ENCODE measurements at places on chromosomes 5 and 9.

- no peak for DNase-seq
These were observed 128.5 kb upstream of the STC2 start for GRCh38 chr5:173456751-173457171.

DNA sequence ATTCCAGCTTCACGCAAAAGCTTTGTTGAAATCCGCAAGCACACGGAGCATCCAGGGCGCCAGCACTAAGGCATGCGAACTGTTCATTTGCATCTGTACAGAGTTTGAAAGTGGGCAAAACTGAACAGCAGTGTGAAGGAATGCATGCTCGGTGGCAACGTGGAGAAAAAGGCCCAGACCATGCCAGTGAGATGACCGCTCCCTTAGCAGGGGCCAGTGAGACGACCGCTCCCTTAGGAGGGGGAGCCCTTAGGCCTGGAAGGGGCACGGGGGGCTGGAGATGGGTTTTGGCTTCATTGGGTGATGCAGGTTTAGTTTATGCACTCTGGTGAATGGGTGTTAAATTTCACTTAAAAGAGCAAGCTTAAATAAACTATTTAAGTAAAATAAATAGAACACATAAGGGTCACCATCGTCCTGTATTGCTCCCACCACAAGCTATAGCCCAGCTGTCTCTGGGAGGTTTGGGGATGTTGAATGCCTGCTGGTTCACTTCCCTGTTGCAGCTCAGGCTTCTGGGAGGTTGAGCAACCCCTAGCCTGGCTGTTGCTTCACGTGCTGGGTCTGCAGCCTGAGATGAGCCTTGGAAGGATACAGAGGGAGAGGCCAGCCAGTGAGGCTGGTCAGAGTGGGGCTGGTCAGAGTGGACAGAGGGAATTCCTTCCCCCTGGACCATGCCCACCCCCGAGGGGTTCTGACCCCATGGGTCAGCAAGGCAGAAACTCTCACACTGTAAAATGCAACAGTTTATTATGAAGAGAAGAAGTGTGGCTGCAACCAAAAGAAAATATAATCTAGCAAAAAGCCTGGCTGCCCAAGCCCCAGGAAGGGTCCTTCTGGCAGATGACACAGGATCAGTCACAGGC lies 4.6 kb upstream of the FCN1 start:
- no peak for DNase-seq

DNA sequence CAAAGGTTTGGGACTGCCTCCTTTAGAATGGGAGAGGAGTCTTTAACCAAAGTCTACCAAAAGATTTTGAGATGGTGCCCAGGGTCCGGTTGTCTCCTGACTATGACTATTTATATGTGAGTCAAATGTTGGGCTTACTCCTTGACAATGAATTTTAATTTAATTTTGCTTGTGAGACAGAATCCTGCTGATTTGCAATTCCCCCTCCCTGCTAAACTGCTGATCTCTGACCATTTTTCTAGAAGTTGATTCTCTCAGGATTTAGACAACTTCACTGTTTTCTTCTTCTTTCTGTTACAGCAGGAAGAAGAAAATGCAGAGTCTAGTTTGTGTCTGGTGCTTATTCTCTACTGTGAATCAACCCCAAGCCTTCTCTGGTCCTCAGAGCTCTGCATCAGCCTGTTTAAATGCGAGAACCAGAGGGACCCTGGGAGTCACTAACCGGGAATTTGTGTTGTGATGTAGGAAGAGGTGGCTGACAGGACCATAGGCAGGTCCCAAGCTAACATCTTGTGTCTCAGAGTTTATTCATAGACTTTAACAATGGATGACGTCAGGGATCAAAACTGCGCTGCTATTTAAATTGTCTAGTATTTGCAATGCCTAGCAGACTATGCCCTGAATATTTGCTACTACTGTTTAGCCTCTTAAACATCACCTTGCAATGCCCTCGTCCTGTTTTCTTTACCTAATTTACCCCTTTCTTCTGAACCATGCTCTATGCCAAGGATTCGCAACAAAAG lies 124.0 kb upstream of the TAF11L2 start:
- DNase-seq = no peak

DNA sequence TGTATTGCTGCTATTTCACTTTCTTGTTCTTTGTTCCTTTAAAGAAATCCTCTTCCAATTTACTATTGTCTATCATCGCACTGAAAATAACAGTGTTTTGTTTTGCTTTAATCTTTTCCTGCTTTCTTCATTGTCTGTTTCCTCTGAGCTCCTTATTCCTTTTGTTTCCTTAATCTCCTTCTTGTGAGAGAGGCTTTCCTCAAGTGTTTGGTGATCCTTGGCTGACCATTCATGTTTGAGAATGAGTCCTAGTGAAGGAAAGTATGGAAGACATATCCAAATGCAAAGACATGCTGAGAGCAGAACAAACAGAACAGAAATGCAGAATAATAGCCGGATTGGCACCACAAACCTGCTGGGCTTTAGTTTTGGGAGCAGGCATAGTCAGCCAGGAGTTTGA lies 42.0 kb upstream of the ENTREP1 start:
- no peak for DNase-seq

DNA sequence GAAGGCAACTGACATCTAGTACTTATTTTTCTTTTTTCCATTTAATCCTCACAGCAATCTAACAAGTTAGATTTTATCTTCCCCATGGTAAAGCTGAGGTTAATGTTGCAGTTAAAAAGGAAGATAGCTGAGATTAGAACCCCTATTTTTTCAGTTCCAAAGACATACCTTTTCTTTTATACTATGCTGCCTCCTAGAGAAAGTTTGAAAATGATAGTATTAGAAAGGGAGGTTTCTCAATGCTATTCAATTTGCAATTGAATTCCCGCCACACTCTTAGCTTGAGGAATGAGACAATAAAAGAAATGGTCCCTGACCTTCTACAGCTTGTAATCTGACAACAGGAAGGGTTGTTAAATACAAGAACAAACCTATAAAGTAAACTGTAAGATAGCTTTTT lies 195.9 kb upstream of the TRIM32 start:
- no peak for DNase-seq

DNA sequence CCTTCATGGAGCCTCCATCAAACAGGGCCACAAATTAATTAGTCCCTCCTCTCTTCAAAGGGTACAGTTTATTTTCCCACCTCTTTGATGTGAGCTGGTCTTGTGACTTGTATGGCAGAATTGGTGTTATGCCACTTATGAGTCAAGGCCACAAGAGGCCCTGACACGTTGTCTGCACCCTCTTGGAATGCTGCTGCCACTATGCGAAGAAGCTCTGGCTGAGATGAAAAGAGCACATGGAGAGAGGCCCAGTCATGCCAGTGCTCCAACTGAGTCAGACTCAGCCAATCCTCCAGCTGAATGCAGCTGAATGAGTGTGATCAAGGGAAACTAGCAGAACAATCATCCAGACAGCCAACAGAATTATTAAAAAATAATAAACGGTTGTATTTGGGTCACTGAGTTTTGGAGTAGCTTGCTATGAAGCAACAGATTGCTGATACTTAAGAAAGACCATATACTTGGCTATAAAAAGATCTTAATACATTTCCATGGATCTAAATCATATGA lies 128.3 kb downstream of the MARCHF11 start:
- DNase-seq = no peak

DNA sequence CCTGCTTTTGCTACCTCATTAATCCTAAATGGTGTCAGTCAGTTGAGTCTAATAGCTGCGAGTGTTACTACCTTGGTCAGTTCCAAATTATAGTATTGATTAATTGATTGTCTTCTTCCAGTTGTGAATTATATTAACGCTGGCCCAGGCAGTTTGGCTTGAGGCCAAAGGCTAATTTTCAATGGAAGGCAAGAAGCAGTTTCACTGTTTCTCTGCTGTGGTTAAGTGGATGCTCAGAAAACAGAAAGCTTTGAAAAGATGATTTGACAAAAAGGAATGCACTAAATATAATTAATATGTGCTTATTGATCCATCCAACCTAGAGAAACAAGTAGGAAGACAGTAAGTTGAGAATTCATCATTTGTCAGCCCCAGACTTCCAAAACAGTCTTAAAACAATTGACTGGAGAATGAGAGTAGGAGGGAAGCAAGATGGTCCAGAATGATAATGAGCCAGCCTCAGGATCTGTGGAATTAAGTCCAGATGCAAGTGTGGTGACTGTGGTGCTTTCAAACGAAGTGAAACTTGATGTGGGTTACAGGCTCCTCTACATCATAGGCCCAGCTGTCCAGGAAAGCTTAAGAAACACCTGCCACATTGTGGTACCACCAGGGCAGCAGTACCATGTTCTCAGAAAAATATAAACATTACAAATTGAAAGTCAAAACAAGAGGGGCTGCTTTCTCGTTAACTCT lies 1371.0 kb upstream of the DMAC1 start:
- DNase-seq = no peak

DNA sequence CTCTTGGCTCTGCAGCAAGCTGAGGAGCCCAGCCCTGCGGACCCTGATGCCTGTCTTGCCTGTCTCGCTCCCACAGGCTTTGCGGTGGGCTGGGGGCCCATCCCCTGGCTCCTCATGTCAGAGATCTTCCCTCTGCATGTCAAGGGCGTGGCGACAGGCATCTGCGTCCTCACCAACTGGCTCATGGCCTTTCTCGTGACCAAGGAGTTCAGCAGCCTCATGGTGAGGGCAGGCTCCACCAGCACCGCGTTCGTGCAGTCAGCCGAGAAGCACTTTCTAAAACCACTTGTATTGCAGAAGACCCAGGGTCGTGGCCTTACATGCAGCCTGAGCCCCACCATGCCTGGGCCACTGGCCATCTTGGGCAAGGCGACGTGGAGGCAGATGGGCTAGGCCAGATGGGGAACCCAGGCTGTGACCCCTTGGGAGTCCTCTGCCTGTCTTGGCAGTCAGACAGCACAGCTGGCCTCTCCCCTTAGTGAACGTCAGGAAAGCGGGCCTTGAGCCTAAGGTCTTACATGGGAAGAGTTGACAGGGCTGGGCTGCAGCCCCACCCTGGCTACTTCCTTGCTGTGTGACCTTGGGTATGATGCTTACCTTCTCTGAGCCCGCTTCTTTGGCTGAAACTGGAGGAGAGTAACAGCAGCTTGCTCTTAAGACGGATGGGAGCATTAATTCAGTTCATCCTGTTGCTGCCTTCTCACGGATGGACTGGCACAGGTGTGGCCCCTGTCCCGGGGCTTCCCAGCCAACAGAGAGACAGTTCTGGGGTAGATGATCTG lies 8.6 kb downstream of the SLC2A8 start:
- DNase-seq = no peak

DNA sequence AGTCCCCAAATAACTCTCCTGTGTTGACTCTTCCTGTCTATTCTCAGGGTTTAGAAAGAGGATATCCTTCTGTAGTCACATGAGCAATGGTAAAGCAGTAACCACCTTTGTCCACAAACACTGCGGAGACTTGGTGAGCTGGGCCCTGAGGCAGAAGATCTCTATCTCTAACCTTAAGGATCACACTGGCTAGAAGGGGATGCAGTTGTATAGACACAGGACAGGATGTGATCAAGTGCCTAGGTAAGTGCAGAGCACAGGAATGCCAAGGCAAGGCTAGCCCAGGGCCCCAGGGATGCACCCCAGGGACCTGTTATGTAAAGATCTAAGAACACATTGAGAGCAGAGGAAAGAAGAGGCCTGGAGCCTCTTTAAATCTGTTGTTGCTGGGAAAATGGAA lies 610.5 kb downstream of the IRX1 start:
- DNase-seq = no peak

DNA sequence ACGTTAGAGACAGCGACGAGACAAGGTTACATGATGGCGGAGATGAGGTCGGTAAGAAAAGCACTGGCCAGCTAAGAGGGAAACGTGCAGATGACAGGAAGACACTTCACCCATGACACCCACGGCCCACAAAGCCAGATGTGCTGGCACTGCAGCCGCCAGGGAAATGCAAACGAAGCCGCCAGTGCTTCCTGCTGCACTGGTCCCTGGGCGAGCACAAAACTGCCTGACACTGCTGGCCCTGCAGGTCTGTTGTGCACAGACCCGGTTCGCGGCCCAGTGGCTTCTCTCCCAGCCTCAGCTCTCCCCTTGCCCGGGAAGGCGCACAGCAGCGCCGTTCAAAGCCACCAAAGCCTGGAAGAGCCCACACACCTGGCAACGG lies 20.3 kb downstream of the QSOX2 start:
- no peak for DNase-seq

DNA sequence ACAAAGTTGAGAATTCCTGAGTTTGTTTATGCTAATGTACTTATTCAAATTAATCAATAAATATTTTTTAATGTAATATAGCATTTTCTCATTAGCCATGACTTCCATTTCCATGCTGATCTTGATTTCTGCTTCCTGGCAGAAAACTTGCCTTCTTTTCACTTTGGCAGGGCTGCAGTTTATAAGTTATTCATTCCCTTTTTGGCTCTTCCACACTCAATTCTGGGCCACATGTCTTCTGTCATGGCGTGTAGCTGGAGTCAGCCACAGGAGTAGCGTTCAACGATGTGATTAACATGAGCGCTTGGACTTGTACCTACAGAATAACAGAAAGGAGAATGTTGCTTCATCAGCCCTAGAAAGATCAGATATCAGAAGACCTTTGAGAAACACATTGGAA lies 172.9 kb downstream of the CFAP90 start:
- no peak for DNase-seq

DNA sequence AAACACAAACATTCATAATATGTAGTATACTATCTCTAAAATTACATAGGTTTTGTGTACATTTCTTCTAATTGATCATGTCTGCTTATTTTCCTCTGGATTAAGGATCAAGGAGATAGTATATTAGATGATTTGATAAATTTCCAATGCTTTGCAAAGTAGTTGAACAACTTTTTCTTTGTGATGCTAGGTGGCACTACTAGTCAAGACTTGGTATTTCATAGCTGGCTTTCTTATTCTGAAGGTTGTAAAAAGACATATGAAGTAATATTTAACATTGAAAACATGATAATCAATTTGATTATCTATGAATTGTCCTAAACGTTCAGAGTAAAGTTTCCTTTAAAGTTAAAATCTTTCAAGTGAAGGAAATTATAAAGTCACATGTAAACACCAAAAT lies 106.1 kb upstream of the FGF10 start:
- no peak for DNase-seq

GRCh38 chr5:77847814-77848290 lies 71.7 kb upstream of the TBCA start:
- no peak for DNase-seq

- DNase-seq = peak; percentile 12
These were observed 425 bp downstream of the PTPA start for GRCh38 chr9:129111528-129112151.

DNA sequence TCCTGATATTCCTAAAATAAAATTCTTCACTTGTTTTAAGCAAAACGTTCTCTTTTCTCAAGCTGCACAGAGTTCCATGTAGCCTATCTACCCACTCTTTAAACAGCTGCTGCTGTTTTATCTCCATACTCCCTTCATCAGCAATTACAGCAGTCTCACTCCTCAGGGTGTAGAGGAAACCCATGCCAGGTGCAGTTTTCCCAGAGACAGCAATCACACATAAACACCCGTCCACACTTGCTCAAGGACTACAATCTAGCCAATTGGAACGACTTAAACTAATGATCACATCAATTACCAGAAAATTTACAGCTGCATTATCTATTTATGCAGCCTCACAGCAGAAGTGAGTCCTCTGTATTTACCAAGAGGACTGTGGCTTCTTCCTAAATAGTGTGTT lies 141.7 kb downstream of the HTR1A start:
- DNase-seq = no peak

Measured in CD4-positive, alpha-beta T cell treated with Interleukin-2 at 100 ng/mL for 4 hours (primary cell).